ENCODE measurements at places on chromosomes 1 and 21.

GRCh38 chr1:42923367-42924081, 35.1 kb downstream of the SLC2A1 start:
- no peak for DNase-seq

- no peak for DNase-seq
These were observed 53.6 kb downstream of the KIAA1614 start for GRCh38 chr1:180966312-180966711.

DNA sequence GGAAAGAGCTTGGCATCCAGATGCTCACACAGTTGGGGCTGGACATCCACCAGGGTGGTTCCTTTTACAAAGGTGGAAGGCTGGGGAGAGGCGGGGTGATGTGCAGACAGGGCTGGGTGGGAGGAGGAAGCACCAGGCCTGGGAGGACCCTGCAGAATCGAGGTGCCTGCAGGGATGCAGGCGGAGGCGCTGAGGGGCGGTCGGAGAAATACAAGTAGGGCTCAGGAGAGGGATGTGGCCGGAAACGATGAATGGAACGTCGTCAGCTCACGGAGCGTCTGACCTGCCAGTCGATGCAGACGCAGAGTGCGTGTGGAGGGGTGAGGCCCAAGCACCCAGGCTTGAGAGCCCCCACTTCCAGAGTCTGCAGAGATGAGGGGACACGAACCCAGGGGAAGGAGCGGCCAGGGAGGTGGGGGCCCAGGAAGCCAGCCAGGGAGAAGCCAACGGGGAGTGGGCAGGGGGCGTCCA, 63.4 kb downstream of the TRIM11 start:
- DNase-seq = no peak

- no peak for DNase-seq
These were observed 78.8 kb upstream of the NR5A2 start for GRCh38 chr1:199948587-199949280.

- DNase-seq = no peak
These were observed 76.9 kb downstream of the ERICH3 start for GRCh38 chr1:74596717-74597116.

DNA sequence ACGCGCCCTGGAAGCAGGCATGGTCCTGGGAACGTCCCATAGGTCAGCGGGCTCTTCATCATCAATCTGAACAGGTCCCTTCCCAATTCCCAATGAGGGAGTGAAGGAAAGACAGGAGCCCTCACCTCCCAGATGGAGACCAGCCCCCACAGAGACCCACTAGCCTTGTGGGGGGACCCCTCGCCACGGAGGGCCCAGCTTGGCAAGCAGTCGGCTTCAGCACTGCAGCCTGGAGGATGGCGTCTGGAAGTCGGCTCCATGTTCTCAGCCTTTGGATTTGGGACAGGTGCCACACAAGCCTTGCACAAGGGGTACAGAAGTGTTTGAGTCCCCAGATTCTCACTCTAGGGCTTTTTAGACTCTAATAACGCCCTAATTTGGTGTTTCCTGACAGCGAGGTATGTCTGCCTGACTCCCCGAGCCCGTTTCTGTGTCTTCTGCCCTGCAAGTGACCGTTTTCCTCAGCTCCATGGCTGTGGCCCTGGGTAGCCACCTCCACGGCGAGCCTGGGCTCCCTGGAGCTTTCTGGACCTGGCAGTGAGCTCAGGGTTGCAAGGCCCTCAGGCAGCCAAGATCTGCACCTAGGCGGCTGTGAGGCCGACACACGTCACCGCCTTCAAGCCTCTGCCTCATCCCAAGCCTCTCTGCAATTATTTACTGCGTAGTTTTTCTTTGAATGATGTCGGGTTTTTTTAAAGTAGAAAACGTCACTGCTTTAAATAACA, 25.0 kb upstream of the SUMO3 start:
- DNase-seq = no peak

DNA sequence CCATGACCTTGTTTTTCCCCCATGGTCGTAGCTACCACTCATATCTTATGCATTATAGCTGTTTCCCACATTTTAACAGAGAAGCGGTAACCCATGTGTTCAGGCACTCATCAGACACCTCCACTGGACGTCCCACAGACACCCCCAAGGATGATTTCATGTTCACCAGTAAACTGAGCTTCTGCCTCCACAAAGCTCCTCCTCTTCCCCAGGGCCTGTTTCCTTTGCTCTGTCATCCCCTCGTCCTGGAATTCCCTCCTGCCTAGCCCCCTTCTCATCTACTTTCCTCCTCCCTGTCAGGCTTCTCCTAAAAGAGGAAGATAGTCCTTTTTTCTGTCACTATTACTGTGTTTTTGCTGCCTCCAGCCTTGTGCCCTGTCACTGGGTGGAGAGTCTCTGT, 111.2 kb downstream of the OMA1 start:
- no peak for DNase-seq

GRCh38 chr21:29340228-29340627, 41.5 kb downstream of the BACH1 start:
- DNase-seq = no peak

DNA sequence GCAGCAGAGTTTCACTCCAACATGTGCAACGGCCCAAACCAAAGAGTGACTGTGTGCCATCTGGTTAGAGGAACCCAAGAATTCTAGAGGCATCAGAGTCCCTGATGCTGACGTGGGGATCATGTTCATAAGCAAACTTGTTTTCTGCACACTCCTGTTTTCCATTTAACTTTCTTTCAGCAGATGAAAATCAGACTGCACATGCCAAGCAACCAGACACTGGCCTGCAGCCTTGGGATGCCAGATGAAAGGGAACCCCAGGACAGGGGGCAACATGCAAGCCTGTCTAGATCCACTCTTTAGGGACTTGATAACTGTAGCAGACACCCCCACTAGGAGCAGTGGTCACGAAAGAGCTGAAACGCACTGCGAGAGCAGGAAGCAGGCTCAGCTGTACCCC, 56.8 kb downstream of the SLC66A1 start:
- no peak for DNase-seq

GRCh38 chr1:72397786-72398185, 115.4 kb upstream of the NEGR1 start:
- DNase-seq = peak; percentile 55

DNA sequence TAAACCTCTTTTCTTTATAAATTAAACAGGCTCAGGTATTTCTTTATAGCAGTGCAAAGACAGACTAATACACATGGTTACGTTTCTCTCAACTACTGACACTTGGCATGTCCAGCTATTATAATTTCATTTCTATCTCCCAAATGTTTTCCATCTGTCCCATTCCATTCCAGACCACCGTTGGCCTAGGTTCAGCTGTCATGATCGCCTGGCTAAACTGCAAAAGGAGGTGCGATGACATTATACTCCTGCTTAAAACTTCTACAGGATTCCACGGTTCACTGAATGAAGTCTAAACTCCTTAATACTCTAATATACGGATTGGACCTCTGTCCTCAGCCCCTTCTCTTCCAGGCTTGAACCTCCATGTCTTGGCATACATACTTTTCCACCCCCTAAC, 72.1 kb downstream of the RERE start:
- DNase-seq = no peak

All from AG09319 (cell line).